ENCODE measurements at places on chromosomes 2 and 18.

DNA sequence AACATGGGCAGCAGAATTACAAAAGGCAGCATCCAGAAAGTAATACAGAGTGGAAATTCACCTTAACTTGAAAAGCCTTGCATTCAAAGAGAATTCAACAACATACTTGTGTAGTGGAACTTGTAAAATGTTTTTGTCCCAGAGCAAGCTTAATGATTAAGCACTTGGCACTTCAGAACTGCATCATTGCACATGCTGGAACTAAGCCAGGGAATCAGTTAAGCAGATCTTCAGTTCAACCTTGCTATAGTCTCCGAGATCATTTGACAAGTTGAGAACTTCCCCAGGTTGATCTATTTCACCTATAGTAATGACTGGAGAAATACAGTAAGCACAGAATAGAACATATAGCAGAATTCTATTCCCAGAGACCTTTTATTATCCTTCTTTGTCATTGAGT, 1337.2 kb upstream of the NXPH2 start:
- DNase-seq = no peak

GRCh38 chr2:136025057-136025973, 39.9 kb upstream of the DARS1 start:
- no peak for DNase-seq

- no peak for DNase-seq
Observed at GRCh38 chr2:51441786-51442185, 409.9 kb upstream of the NRXN1 start.

DNA sequence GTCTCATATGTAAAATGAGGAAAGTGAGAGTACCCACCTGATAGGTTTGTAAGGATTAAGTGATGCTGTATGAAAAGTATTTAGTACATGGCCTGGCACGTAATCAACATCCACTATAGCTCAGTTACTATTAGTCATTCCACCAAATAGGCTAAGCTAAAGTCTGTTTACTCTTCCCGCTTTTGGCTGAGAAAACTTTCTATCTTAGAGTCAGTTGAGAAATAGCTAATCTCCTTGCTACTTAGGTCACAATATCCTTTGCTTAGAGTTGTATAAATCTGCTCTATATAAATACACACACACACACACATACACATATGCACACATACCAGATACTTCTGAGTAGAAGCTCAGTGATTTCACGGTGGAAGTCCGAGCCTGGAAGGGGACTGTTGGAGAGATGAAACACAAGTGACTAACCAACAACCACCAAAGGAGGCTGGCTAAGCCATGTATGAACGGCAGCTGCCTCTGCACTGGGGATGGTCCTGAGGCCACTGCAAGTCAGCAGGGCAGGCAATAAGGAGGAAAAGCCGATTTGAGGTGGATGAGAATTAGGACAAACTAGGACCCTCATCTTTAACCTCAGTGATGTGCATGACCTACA, 104.6 kb upstream of the EPHA4 start:
- no peak for DNase-seq

DNA sequence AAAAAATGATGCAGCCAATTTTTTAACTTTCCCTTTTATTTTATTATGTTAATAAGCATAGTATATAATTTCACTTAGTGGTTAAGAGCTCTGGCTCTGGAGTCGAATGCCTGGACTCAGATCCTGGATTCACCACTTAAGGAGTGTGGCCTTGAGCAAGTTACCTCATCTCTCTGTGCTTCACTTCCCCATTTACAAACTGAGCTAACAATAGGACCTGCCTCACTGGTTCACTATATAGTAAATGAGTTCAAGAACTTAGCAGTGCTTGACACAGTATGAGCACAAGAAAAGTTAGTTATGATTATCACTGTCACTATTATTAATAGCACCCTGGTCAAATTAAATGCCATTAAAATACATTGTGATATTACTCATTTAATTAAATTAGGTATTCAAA, 30.6 kb downstream of the SCN3A start:
- no peak for DNase-seq

DNA sequence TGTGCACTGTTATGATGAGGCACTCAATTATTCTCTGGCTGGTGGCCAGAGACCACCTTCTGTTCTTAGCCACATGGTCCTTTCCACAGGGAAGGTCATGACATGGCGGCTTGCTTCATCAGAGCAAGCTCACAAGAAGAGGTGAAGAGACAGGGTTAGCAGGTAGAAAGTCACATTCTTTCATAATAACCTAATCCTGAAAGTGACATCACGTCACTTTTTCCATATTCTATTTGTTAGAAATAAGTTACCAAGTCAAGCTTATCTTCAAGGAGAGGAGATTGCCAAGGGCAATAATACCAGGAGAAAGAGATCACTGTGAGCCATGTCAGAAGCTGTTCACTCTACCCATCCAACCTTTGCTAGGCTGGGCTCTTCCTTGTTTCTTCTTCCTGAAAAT, 139.4 kb downstream of the OSR1 start:
- no peak for DNase-seq

GRCh38 chr2:121409966-121410365, 120.7 kb upstream of the RNU4ATAC start:
- no peak for DNase-seq

DNA sequence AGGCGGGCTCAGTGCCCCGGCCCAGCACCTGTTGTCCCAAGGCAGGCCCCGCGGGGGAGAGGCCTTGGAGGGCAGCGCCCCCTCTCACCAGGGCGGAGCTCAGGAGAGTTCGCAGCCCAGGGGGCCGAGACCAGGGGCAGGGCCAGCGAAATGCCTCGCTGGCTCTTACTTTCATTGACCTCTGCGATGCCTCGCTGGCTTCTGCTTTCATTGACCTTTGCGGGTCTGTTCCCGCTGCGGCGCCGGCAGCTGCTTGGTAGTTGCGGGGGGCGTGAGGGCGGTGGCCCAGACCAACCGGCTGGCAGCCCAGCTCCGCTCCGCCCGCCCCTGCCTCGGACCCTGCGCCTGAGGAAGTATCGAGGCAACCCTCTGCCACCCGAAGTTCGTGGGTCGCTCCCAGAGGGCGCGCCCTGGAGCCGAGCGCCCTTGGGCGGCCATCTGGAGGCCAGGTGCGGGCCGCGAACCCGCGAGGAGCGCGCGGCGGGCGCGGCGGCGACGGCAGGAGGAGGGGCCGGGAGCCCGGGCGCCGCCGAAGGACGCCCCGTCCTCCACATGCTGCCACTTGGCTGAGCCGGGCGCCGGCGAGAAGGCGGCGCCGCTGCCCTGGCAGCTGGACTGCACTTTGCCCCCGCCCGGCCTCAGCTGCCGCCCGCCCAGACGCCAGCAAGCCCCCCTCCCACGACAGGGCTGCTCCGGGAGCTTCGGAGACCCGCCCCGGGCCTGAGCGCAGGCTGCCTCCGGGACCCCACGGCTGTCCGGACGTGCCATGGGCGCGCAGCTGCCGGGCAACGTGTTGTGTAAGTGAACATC, 118.0 kb upstream of the MSTN start:
- DNase-seq = no peak

GRCh38 chr2:130374587-130375290, 18.9 kb downstream of the PTPN18 start:
- DNase-seq = no peak

DNA sequence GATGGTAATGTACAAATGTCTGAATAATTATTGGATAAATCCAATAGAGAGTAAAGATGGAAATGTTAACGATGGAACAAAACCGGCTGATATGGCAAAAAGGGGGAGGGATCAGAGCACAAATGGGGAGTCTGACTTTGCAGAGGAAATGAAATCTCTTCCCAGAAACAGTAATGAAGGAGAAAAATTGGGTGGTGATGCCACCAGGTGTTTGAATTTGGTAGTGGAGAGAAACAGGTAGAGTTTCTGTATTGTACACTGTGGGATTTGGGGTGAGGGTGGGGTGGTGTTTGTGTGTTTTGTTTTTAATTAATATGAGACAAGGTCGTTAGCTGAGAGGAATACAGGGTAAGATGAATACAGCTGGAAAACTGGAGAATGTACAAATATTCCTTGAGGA, 20.4 kb upstream of the XDH start:
- no peak for DNase-seq

DNA sequence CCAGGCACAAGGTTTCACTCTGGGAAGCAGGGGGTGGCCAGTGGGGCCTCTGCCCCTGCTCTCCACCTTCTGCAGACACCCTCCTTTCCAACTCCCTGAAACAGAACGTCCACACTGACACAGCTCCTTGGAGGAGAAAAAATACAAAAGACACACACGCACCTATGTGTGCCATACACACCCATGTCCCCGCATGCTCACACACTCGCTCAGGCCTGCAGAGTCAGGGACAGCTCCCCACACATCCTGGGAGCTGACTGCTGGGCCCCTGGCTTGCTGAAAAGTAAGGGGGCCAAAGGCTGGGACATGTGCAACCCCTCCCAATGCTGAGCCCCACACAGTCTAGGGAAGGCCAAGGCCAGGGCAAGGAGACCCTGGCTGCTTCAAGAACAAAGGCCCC, 200.5 kb downstream of the TNS1 start:
- no peak for DNase-seq

DNA sequence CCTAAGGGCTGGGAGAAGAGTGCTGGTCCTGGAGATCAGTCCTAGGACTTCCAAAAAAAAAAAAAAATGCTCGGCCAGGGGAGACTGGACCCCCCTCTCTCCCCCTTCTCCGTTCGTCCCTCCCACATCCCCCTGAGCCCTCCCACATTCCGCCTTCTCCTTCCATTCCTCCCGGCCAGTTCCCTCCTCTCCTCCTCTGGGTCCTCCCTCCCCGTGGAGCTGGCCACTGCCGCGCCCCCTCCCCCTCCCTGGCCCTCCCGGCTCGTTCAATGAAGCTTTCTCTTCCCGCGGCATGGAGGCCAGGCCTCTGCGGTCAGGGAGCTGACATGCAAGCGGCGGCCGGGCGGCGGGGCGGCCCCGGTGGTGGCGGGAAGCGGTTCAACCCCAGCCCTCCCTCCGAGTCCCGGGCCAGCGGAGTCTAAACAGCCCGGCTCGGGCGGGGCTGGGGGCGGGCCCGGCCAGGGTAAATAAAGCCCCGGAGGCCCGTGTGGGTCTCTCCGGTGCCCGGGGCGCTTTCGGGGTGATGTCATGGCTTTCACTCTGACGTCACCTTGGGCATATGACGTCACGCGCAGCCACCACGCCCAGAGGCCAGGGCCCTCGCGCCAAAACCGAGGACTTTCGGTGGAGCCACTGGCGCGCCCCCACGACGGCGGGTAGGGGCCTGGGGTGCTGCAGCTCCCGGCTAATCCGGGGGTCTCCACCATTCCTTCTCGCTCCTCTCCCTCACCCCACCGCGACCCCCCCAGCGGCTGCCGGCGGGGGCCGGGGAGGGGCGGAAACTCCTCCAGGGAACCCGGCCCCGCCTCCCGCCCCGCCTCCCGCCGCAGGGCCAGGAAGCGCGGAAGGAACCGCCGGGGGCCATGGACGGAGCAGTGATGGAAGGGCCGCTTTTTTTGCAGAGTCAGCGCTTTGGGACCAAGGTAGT, at the start of the genes DOK1 and LOXL3:
DOK1 (plus strand) TSS at position 829 of the 928 bp plus-strand sequence; CDS start at position 864, 35 bp downstream.
LOXL3 (minus strand) TSS at position 51 of the 928 bp plus-strand sequence. CDS start 1,308 bp downstream, outside the sequence.
- no peak for DNase-seq

GRCh38 chr2:147449323-147449991, 395.4 kb upstream of the ACVR2A start:
- no peak for DNase-seq

DNA sequence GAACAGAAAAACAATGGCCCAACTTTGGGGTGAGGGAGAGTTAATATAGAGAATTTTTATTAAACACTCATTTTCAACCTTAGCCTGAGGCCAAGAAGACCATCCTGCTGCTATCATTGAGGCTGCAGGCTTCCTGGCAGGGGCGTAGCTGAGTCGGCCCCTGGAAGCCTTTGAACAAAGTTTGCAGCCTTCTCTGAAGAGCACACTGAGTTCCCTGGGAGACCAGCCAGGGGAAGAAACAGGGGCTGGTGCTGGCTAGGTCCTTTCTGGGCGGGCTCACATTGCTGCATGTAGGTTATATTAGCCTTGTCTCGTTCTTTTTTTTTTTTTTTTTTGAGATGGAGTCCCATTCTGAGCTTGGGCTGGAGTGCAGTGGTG, 126.8 kb upstream of the HS6ST1 start:
- no peak for DNase-seq

DNA sequence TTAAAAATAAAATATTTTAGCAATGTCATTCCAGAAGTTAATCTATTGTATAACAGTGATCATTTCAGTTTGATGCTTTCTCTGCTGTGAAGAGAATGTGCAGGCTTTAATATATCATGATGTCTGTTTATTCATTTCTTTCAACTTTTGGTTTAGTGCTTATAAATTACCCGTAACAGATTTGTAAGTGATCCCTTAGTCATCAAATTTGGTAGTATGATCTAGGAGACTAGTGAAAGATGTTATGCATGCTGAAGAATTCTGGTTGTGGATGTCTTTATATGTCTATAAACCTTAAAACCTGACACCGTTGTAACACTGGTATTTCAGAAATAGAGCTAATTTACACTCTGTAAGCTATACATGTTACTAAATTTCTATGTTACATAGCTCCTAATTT, 260.4 kb downstream of the CPS1 start:
- no peak for DNase-seq

DNA sequence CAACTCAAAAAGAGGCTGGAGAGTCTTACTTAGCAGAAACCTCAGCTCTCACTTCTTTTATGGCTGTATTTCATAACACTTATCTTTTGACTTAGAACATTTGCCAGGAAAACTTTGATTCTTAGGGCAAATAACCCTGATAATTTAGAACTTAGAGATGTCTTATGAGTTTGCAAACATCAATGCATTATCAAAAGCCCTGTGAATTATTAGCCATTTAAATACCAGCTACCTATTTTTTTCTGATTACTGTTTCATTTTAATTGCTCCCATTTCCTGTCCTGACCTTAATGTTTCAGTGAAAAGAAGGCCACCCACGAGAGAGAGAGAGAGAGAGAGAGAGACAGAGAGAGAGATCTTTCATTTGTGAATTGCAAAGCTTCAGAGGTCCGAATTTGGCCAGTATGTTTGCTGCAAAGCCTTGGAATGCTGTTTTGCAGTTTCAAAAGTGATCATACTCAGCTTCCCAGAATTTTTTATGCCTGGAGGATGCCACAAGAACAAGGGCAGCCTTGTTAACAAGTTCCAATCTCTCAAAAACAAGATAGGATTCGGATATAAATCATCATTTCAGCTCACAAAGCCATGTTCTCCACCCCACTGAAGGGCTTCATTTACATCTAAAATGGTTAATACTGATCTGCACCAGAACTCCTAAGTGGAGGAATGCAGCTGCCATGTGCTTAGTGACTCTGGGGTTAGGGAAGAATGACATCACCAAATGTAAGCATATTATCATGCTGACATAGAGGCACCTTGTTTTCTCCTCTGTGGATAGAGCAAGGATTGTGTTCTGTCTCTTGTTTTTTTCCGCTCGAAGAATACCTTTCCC, 478.2 kb downstream of the ARHGAP15 start:
- no peak for DNase-seq

GRCh38 chr18:34650121-34650545, 60.0 kb upstream of the DTNA start:
- DNase-seq = peak; percentile 37

Measured in GM04503 (cell line).